Esophagus mucosa (tissue), 1 donor: ENCODE measurements at places on chromosomes 13 and 19. TPM values are rescaled to one million over a fixed set of nuclear protein-coding genes. Genes with fewer than 3 reads are reported as not detected.

The C5AR2 gene
- total RNA-seq, result 1.7 TPM

The APOC4 gene
- total RNA-seq, result not detected

- ATAC-seq, result no peak
Measured at GRCh38 chr13:48456546-48456945, 43.6 kb upstream of the LPAR6 start.

GRCh38 chr19:11054628-11055027 lies 34.6 kb upstream of the LDLR start:
- ATAC-seq, result no peak

GRCh38 chr13:114140906-114141250 lies 8.5 kb upstream of the RASA3 start:
- ATAC-seq, result peak; percentile 21

DNA sequence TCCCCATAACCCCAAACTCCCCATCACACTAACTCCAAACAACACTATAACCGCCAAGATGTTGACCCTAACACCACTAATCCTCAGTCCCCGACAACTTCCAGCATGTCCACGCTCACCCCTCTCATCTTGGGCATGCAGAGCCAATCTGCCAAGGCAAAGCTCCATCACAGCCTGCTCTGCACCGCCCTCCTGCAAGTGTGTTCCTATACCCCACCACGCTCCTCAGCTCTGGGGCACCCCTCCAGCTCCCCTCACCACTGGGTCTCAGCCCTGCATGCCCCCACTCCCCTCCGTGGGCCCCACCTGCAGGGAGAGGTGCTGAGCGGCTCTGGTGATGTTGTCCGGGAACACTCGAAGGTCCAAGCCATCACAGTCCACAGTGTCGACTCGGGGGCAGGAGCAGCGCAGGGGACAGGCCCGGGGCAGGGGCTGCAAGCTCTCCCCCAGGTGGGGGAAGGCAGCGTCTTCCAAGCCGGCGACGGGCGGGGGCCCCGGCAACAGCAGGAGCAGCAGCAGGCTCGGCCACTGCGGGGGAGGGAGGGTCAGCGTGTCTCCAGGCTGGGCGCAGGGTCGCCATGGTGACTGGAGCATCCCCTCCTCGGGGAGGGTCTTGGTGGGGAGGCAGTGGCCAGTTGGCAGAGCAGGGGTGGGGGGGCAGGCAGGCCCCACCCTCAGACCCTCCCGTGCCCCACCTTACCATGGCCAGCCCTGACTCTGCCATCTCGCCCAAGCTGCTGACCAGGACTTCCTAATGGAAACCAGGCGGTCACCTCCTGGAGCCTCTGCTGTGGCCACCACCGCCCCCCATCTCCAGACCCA lies 527 bp downstream of the PODNL1 start:
- ATAC-seq, result no peak
